ENCODE measurements at places on chromosomes 1 and 21.

DNA sequence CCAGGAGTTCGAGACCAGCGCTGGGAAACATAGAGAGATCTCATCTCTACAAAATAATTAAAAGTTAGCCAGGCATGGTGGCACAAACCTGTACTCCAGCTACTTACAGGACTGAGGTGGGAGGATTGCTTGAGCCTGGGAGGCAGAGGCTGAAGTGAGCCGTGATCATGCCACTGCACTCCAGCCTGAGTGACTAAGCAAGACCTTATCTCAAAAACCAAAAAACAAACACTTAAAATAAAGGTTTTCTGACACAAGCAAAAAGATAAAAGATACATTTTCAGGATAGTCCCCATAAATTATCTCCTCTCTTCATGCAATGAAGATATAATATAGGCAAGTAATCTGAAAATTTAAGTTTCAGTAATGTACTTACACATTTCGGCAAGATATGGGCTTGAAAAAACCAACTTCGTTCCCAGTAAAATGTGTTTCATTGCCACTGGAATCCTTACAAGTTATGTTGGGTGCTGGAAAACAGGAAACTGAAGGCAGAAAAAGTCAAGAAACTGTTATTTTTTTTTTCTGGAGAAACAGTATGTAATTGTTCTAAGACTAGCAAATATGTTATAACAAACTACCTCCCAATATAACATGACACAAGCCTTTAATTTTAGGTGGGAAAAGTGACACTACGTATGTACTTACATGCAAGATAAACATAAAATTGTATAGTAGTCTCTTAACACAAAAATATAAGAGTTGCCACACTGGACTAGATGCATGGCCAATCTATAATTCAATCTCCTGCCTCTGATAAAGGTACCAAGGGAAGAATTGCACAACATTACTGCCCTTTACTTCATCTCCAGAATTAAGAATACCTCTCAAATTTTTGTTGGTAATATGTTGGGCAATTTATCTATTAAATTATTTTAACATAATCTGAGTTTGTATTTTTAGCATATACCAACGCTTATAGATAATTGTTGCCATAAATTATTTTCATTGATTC lies 15.7 kb downstream of the TM2D1 start:
- no peak for DNase-seq

DNA sequence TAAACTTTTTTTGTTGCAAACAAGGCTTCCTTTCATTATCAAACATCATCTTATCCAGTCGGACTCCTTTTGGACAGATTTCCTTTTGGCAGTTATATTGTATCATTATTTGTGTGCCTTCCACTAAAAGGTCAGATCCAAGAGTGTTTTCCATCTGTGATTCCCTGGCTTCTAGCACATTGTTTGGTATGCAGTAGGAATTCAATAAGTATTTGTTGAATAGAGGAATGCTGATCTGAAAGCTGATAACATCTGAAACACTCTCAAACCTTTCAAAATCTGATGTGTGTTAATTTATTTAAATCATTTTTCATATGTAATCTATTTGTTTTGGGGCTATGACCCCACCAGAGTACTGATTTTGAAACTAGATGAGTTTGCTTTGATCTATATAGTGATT lies 39.0 kb downstream of the NDC1 start:
- no peak for DNase-seq

DNA sequence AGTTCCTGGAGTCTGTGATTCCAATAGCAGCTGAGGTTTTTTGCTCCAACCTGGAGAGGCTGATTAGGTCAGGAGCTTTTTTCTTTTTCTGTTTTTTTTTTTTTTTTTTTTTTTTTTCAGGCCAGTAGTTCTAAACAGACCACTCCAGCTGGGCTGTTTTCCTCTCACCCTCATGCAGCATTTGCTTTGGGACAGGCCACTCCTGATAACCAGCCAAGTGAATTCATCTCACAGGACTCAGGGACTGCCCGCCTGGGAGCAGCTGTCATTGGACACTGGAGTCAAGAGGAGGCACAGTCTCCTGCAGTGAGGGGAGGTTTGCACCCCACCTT lies 22.9 kb downstream of the PLXNA2 start:
- no peak for DNase-seq

- DNase-seq = no peak
Observed at GRCh38 chr1:91795591-91796389, 90.2 kb downstream of the TGFBR3 start.

DNA sequence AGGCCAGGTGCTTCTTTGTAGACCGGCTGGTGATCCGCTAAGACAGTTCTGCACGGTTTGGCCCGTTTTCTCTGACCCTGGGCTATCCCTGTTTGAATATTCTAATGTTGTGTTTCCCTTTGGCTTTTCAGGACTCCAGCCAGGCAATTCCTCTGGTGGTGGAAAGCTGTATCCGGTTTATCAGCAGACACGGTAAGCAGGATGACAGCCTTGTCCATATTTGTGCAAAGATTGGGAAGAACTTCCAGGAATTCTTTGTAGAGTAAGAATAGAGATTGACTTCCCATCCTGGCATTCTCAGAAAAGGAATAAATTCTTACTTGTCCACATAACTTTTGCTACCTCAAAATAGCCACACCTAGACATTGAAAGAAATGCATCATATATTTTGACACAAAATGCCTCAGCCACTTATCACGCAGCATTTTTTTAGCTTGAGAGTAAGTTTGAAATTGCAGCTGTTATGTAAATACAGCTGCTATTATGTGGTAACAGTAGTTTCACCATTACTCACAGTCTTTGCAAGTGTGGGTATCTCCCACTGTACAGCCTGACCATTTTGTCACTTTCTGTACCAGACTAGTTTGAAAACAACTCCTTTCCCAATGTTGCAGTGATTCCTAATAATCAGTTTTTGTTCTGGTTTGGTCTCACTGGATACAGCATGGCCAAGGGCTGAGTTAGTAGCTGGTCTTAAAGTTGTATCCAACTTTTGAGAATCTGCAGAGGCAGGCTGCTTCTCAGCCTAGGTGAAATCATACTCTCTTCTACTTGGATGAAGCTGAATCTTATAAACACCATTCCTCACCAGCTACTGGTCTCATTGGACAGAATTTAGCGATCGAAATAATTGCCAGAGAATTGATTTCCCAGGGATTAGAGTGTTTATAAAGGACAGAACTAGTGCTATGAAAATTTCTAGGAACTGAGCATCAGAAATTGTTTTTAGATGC lies 40.0 kb upstream of the IKBKE start:
- no peak for DNase-seq

GRCh38 chr1:34906756-34907155 lies 22.7 kb downstream of the DLGAP3 start:
- no peak for DNase-seq

DNA sequence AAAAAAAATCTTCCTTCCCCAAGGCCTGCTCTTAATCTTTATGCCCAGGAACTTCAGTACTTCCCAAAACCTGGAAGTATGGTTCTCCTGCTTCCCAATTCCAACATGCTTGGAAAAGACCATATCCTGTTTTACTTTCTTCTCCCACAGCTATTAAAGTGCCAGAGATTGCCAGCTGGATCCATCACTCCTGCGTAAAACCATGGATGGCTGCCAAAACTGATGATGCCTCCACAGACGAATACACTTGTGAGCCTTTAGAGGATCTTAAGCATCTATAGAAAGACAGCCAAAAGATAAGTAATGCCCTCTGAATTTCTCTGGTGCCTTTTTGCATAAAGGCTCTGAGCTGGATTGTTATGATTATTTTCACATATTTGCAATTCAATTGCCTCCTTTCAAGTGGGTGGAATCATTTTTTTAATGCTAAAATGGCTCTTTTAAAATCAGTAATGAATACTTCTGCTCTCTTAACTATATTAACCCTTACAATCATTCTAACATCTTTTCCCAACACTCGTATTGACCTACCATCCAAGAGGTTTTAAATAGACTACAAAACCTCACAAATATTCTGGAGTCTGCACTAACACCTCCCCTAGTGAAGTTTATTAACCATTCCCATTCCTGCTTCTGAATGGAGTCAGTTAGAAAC lies 1807.8 kb downstream of the BRINP3 start:
- DNase-seq = no peak

- DNase-seq = no peak
Observed at GRCh38 chr21:33433425-33434114, 30.4 kb downstream of the IFNGR2 start.

GRCh38 chr1:206946261-206946660 lies at the start of gene PIGR:
Gene PIGR (minus strand): TSS chr1:206946466. CDS start chr1:206940531, 5,935 bp downstream.
- DNase-seq = no peak

- DNase-seq = no peak
Observed at GRCh38 chr1:60896701-60897363, 185.5 kb upstream of the NFIA start.

GRCh38 chr1:111653709-111654108 lies 34.1 kb downstream of the RAP1A start:
- DNase-seq = no peak

DNA sequence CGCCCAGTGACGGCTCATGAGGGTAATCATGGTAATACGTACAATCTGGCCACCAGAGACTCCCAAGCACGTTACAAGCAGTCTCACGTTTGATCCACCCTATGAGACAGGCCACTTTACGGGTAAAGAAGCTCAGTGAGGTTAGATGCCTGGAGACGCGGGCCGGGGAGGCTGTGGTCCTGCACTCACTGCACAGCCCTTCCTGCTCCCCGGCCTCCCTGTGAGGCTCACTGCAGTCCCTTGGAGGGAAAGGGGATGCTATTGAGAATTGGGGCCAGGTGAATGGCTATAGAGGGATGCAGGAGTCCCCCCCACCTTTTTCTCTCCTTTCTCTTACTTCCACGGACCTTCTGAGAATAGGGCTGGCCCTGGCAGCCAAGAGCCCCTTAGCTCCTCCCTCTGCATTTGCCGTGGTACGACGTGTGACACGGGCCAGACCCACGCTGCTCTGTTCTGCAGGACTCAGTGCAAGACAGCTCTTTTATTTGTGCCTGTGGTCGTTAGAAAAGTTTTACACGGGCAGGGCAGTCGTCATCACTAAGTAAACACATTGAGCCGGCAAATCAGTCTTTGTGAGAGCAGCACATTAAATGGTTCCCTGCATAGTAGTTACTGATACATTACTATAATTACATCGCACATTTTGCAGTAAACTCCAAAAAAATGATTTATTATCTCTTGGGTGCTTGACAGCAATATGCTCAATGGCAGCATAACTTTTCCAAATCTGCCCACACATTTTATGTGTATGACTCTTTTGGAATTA lies 18.8 kb downstream of the KIF26B start:
- peak; percentile 19 for DNase-seq

DNA sequence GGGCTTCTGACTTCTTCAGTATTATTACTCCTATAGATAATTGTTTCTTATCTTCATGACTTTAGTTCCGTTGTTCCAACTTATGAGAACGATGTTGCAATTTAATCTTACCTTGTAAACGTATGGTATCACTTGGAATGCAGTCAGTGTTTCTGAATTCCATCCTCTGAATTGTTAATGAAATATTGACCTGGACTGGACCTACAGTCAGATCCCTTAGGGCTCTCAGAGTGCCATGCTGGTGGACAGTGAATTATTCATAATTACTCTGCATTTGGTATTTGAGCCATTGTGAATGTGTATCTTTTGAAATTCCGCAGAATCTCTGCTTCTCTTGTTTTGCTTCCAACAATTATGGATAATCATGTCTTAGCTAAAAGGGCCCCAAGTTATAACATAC lies 72.3 kb downstream of the PRDM2 start:
- DNase-seq = no peak

- no peak for DNase-seq
Observed at GRCh38 chr1:117229217-117229616, 18.5 kb upstream of the VTCN1 start.

DNA sequence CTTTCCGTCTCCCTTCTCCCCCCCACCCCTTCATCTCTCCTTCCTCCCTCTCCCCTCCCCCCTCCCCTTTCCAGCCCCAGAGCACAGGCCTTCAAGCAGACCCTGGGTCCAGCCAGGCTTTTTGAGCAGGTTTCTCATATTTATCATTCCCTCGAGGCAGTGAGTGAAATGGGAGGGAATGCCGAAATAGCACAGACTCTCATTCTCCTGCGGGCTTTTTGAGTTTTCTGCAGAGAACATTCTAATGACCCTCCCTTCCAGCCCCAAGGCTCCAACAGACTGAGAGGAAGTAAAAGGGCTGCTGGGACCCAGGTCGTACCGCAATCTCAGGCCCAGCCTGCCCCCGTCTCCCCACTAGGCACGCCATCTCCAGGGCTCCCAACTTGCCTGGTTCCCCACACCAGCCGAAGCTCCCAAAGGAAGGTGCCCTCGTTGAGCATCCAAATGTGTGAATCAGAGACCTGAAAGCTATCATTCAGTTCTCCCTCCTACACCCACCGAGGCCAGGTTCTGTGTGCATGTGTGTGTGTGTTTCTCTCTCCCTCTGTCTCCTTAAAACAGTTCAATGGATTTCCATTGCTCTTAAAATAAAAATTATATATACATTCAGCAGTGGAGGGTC lies 22.3 kb downstream of the ACTA1 start:
- no peak for DNase-seq

GRCh38 chr1:206878456-206878855 lies 13.0 kb downstream of the IL20 start:
- DNase-seq = no peak

DNA sequence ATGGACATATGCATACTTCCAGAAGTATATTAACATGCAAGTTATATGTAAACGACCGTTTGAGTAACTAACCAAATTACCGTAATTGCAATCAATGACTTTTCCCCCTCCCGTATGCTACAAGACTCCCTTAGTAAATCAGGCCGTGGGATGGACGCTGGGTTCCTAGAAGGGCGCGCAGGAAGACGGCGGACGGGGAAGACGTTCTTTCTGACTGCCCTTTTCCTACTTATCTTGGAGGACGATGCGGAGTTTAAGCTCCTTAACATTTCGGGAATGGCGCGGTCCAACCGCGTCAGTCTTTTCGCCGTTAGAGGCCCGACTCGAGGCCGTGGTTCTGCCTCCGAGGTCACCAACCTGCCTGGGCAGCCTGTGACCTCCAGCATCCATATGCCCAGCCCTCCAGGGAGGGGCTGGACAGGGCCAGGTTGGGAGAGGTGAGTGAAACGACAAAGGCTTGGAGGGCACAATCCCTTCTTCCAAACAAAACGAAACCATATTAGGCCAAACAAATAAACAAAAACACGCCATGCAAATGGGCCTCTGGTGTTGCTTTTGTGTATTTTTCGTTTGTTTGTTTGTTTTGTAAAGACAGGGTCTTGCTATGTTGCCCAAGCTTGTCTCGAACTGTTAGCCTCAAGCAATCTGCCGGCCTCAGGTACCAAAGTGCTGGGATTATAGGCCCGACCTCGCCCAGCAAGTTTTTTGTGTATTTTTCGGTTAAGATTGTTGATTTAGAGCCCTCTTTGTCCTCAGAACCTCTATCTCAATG lies 873 bp upstream of the PI4KB start:
- DNase-seq = no peak

DNA sequence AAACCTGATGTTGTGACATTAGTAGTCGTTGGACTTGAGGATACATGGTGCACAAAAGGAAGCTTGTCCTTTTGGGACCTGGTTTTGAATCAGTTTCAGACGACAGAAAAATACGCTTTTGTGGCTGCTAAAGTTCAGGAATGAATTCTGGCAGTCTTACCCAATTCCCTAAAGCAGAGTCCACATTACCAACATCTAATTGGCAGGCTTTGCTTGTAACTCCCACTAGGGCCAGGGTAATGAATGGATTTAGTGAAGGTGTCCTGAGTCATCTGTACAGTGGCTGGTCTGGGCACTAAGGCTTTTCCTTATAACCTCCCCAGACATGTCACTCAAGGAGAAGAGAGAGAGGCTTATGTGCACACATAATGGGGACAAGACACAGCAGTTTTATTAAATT lies 66.2 kb upstream of the RNPC3 start:
- no peak for DNase-seq
